Naive thymus-derived CD4-positive, alpha-beta T cell (primary cell): ENCODE measurements at places on chromosomes 3 and 15. TPM values are rescaled to one million over a fixed set of nuclear protein-coding genes. Genes with fewer than 3 reads are reported as not detected.

DNA sequence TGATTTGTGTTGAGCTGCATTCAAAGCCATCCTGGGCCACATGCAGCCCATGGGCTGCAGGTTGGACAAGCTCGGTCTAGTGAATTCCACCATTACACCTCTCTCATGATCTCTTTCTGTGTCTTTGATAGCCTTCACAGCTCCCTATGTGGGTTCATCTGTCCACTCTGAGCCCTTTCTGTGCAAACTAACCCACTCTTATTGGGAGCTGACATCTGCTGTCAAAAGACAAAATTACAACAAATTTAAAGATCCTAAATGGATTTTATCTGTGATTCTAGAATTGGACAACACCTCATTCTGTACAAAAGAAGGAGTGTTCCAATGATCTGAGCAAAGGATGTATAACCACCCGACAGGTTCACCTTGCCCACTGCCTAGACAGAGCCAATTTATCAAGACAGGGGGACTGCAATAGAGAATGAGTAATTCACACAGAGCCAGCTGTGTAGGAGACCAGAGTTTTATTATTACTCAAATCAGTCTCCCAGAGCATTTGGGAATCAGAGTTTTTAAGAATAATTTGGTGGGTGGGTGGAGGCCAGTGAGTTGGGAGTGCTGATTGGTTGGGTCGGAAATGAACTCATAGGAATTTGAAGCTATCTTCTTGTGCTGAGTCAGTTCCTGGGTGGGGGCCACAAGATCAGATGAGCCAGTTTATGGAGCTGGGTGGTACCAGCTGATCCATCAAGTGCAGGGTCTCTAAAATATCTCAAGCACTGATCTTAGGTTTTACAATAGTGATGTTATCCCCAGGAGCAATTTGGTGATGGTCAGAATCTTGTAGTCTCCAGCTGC, 2.6 kb upstream of the XYLB start:
- no peak for DNase-seq

DNA sequence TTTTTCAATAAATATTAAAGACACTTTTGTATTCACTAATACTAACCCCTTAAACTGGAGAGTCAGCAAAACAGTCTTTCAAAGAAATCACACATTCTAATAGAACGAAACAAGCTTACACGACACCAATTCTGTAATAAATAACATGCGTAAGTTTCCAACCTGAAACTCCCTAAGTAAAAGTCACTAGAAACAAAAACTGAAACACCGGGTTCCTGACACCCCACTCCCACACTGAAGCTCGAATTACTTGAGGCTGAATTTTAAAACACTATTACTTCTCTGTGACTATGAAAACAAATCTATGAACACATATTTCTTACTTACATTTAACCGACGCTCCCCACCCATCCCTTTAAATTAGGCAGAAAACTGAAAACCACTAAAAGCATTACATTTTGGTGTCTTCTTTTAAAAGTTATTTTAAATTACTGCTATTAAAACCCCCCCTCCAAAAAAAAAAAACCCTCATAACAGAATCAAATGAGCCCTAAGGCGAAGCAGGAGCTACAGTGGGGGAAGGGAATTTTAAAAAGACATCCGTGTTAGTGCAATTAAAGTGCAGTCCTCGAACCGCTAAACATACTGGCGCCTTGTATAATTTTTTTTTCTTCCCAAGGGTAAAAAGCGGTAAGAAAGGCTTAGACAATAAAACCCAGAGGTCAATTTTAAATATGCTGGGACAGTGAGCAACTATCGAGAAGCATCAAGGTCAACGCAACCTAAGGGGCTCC, 878 bp downstream of the SPPL2A start:
- no peak for DNase-seq

DNA sequence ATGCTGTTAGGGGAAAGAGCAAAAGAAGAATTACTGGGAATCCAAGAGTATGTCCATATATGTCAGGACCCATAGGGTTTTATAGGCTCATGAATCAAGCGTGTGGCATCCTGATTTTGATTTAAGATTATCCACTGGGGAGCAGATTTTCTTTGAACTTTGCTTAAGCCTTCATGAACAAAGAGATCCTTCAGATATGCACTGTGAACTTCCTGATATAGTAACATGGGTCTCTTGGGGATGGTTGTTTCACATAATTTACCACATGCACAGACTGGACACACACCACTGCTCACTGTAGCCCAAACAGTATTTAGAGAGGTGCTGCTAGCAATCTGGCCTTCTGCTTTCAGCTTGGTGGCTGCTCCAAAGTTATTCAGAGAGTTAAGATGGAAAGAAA, 200.9 kb upstream of the ZPLD1 start:
- DNase-seq: no peak

DNA sequence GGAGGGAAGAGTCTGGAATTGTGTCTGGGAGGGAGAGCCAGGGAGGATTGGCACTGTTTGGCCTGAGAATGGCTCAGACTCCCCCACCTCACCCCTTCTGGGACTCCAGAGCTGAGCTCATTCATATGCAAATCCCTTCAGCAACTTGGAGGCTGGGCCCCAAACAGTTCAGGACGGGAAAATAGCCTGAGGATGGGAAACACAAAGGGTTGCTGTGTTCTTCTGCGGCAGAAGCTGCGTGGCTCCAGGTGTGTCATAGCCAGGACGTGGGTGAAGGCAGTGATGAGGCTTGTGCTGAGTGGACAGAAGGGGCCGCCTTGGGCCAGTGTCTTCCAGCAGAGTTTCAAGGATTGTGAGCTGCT, 16.6 kb downstream of the MASP1 start:
- DNase-seq: no peak

- no peak for DNase-seq
Observed at GRCh38 chr3:59885101-59885500, 835.3 kb upstream of the CFAP20DC start.

DNA sequence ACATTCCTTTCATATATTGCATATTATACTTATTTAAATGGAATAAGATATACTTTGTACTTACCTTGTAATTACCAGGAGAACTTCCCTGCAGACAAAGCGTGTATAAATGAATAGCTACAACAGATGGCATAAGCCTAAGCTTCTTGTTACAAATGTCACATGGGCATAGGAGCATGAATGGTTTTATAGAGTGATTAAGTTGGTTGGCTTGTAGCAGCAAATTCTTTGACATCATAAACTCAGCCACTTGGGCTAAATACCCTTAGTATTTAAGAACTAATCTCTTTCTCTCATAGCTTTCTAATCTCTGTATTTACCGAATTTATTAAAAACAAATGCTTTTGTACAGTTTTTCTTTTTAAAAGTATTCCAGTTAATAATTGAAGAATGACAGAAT, at the start of gene UBAP1L:
UBAP1L (minus strand) TSS at position 115 of the 400 bp plus-strand sequence. CDS start 8,985 bp downstream, outside the sequence.
- no peak for DNase-seq

DNA sequence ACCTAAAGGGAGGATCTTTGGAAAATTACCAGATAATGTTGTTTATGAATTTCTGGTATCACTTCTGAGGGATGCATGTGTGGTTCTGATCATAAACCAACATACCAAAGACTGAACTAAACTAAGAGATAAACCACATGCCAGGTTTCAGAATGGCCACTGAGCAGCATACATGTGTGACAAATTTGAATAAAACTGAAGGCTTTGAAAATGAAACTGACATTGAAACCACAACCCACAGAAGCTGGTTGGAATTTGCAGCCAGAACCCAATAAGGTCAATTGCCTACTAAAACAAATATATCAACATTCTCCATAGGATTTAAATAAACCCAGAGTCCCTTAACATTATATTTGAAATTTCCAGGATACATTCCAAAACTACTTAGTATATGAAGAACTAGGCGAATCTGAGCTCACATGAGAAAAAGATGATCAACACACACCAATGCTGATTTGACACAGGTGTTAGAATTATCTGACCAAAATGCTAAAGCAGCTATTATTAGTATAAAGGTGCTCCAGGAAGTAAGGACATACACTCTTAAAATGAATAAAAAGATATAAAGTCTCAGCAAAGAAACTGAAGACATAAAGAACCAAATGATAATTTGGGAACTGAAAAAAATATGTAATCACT, 125.0 kb downstream of the ZNF280D start:
- DNase-seq: no peak

- no peak for DNase-seq
Observed at GRCh38 chr15:55279746-55280351, 9.8 kb downstream of the RAB27A start.

DNA sequence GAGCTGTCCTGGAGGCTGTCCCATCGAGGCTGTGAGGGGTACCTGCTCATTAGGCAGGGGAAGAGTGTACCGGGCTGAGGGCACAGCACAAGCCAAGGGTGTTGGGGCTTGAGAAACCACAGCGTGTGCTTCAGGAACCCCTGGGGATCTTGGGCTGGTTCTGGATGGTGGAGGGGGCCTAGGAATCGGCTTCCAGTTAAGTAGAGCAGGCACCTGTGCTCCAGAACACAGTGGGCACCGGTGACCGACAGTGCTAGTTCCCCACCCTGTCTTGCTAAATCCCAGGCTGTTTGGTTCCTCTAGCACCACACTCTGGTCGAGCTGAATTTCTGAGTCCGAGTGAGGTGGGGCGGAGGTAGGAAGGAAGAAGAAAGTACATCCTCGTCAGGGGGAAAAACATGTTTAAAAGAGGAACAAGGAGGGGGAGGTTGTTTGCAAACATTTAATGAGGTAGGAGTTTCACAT, 29.1 kb downstream of the SLC6A6 start:
- no peak for DNase-seq

- DNase-seq: no peak
Observed at GRCh38 chr3:346186-346585, 149.6 kb downstream of the CHL1 start.

GRCh38 chr15:76108021-76108723, 48.4 kb downstream of the TMEM266 start:
- DNase-seq: no peak

- peak; percentile 35 for DNase-seq
Observed at GRCh38 chr15:78638658-78639314, 2.2 kb downstream of the CHRNB4 start.

DNA sequence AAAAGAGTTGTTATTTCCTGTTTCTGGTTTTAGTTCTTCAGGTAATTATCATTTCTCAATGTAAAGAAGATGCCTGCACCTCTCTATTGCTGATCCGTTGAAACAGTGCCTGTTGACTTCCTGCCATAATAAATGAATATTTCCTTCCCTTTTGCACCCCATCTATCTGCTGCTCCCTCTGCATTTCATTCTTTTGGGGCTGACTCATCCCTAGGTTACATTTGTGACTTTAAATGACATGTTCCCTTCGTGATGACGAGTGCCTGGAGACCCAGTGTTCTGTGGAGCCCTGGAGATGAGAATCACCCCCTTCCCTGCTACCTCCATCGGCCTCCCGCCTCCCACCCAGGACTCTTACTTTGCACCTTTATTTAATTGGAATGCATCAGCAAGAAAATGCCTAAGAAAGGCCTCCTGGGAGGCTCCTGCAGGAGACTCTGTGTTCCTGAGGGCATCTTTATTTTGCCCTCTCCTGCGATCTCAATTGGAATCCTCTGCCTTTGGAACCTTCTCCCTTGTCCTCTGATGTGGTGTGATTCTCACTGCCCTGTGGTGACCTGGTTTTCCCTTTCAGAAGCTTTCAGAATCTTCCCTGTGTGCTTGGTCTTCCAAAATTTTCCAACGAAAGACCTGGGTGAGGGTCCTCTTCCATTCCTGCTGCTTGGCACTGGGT, 13.7 kb downstream of the LRRK1 start:
- no peak for DNase-seq

DNA sequence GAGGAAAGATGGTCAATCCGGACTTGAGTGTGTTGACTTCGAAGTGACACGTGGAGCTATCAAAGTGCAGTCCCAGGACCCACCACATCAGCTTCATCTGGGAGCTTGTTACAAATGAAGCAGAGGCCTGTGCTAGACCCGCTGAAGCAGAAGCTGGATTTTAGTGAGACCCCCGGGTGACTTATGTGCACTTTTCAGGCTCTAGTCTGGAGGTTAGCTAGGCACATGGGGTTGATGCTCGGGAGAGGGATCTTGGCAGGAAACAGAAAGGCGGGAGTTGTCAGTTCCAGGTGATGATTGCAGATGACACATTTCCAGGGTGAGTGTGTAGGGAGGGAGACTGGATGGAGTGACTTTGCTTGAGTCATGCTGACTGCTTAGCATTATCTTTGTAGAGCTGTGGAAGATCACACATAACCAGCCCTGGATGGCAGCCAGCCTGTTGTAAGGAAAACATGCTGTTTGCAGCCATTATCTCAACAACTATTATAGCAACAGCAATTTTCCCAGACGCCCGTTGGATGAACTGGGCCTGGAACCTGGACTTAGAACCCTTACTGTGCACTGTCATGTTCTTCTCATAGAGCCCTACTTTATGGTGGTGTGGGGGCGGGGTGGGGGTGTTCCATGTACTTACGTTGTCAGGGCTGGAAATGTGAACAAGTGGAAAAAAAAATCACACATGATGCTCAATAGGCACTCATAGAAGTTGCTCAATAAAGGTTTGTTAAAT, 122.4 kb downstream of the THSD4 start:
- no peak for DNase-seq

DNA sequence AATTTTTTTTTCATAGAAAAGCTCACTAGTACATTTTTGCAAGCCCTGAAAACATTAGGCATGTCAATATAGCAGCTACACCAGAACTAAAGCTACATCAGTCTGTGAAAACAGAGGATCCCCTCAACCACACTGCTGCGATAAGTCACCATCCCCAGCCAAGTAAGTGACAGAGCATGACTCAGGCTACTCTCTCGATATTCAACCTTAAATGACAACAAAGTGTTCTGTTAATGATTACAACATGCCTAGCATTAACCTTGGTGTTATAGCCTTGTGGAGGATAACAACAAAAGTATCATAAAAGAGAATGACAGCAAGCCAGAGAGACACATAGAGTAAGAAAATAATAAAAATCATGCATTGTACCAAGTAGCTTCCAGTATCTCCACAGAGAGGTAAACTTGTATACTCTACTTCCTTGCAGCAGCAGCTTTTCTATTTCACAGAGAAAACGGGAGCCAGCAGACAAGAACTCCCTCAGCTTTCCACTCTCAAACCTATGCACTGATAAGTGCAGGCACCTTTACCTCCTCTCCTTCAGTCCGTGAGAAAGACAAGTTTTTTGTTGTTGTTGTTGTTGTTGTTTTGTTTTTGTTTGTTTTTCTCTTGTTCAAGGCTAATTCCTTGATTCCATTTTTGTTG, 76.6 kb downstream of the GBE1 start:
- no peak for DNase-seq

DNA sequence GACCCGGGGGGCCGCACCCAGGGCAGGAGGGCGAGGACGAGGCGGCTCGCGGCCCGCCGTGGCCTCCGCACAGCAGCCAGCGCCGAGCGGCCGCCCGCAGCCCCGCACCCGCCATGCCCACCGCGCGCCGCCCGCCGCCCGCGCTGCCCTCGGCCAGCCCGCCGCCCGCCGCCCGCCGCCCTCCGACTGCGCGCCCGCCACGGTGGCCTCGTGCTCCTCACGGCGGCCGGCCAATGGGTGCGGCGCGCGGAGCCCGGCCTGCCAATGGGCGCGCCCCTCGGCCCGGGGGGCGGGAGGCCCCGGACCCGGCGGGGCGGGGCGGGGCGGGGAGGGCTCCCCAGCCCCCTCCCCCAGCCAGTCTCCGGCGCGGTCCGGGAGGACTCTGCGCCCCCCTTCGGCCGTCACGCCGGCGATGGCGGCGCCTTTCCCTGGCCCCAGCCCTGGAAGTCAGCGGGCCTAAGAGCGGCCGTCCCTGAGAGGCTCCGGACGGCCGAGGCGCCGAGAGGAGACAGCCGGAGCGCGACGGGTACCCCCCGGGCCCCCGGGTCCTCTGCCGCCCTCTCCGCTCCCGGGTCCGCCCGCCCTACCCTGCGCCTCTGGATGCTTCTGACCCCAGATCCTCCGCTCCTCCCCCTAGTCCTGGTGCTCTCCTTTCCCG, at the start of gene NT5DC2:
NT5DC2 (minus strand) TSS at position 235 of the 658 bp plus-strand sequence; CDS start at position 115, 120 bp downstream.
- peak; percentile 48 for DNase-seq

Gene MPI
- 95.3 and 97.8 TPM in 2 replicates for total RNA-seq

Gene PDCD10
- 42.2 TPM for total RNA-seq

Gene TRH
- total RNA-seq: not detected in 2 replicates

Gene SNTN
- total RNA-seq: not detected

Gene ZNF502
- 1.4 TPM for total RNA-seq

Gene FILIP1L
- total RNA-seq: not detected
